Fibroblast of the conjunctiva (primary cell): ENCODE measurements at places on chromosomes 2 and 18.

DNA sequence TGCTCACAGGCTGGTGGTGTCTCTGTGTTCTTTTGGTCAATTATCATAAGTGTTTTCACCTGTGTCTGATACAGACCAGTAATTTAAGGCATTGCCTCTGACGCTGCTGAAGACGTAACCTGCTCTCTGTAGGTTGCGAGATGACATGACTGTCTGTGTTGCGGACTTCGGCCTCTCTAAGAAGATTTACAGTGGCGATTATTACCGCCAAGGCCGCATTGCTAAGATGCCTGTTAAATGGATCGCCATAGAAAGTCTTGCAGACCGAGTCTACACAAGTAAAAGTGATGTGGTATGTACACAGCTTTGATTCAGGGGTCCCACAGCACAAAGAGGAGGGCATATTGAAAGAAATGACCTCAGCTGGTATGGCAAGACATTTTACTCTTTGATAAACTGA lies 33.8 kb upstream of the TMEM87B start:
- no peak for DNase-seq

- DNase-seq: no peak
Observed at GRCh38 chr2:18516112-18516511, 44.3 kb downstream of the RDH14 start.

DNA sequence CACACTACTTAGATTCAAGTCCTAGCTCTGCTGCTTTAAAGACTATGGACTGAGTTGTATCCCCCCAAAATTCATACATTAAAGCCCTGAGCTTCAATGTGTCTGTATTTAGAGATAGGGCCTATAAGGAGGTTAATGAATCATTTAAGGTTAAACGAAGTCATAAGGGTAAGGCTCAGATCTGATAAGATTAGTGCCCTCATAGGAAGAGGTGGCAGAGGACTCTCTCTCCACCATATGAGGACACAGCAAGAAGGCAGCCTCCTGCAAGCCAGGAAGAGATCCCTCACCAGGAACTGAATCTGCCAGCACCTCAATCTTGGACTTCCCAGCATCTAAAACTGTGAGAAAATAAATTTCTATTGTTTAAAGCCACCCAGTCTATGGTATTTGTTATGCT lies 3.1 kb upstream of the CYTIP start:
- DNase-seq: no peak

DNA sequence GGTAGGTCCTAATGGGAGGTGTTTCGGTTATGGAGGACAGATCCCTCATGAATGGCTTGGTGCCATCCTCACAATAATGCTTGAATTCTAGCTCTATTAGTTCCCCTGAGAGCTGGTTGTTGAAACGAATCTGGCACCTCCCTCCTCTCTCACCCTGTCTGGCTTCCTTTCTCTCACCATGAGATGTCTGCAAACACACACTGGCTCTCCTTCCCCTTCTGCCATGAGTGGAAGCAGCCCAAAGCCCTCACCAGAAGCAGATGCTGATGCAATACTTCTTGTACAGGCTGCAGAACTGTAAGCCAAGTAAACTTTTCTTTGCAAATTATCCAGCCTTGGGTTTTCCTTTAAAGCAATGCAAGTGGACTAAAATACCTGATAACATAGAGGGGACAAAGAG lies 86.6 kb downstream of the RND3 start:
- DNase-seq: no peak

- DNase-seq: no peak
Observed at GRCh38 chr2:17036361-17036760, 370.7 kb upstream of the CYRIA start.

DNA sequence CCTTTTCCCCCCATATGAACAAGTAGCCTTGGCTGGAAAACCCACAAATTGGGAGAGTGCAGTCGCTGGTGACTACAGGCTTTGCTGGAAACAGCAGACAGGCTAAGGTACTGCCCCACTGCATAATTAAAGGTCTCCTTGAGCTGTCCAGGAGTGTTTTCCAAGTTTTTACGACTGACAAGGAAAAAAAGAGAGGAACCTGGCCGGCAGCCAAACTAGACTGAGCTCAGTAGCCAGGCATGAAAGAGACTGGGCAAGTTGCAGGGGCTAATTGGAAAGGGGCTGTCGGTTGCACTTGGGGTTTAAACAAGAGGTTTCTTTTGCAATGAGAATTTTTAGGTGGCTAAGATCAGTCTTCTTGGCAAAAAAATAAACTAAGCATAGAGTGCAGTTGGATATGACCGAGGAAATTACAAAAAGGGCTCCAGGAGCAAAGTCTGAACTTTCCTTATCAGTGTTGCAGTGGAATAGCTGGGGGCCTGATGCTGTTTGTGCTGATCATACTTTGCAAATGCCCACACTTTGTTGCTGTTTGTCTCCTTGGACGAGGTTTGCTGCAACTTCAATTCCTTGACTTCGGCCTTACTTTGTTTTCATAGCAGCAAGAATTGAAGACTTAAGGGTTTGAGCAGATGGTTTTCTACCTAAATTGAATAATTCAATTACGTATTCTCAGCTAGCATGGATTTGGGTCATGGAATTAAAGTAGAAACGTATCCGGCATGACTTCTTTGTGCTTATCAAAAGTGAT lies 2.1 kb downstream of the GULP1 start:
- peak; percentile 47 for DNase-seq

GRCh38 chr2:120898961-120899750 lies 163.5 kb downstream of the GLI2 start:
- no peak for DNase-seq
